ENCODE measurements at places on chromosomes 1 and 21.

DNA sequence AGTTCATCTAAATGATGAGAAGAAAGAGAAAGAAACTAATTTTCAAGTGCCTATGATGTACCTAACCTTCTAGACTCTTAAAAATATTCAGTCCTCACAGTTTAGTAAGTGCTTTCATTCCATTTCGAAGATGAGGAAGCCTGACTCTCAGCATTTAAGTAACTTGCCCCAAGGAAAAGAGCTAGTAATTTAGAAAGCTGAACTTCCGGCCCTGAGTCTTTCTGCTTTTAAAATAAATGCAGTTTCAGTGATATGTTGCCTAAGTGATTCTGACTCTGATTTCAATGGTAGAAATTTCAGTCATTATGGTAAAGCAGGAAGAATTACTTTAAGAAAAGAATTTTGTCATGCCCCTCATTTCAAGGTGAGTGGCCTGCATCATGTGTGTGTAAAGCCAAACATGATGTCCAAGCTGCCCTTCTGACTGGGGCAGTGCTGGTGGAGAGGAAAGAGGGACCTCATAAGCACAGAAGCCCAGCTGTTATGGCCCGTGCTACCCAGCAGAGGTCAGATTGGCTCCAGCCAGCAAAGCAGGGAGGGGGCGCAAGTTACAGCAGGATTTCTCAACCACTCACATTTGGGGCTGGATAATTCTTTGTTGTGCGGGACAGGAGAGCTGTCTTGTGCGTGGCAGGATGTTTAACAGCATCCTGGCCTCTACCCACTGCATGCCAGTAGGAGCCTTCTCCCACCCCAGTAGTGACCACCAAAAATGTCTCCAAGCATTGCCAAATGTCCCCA lies 10.7 kb downstream of the ATP1A4 start:
- no peak for DNase-seq

GRCh38 chr1:82390627-82391026 lies 589.9 kb downstream of the ADGRL2 start:
- no peak for DNase-seq

DNA sequence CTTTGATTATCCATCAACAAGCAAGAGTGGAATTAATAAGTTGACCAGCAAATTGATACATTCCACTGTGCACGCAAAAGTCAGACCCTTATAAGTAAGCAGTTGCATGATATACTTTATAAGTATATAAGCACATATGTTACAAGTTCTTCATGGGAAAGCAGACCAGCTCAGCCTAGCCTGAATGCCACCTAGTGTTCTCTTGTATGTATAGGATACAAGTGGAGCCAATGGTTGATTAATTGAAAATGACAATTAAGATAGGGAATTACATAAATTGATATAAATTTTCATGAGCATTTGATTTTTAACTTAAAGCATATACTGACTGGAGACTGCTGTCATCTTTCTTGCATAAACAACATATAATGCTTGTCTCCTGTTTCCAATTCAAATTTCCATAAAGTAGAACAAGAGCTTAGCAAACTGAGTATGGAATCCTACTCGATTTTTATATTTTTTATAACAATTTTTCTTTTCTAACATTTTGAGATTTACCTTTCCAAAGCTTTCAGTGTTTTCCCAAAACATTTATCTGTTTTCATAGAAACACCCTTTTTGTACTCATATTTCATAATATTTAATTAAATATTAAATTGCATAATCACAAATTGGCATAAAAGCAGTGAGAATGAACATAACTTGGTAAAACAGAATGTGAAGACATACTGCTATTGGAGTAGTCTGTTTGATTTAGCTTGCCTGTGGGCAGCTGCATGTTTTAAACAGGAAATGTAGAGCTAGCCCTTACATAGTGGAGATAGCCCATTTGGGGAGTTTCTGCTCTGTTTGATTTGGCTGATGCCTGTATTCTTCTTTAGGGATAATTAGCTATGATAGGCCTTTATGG lies 62.8 kb downstream of the MAGI3 start:
- DNase-seq: peak; percentile 40

GRCh38 chr1:97350241-97350640 lies 570.6 kb downstream of the DPYD start:
- DNase-seq: no peak

DNA sequence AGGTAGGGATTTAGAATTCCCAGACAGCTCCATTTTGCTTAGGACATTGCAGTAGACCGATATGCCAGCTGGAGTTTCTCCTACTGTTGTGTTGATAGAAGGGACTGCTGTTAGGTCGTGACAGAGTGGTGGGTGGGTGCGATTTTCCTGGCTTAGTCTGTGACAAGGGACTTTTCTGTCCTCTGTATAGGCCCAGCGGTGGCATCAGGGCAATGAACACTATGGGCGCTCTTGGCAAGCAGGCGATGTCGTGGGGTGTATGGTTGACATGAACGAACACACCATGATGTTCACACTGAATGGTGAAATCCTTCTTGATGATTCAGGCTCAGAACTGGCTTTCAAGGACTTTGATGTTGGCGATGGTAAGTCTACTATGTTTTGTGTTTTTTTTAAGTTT lies 321.8 kb downstream of the ZP4 start:
- no peak for DNase-seq

GRCh38 chr1:48859456-48859855 lies 82.8 kb upstream of the BEND5 start:
- no peak for DNase-seq

DNA sequence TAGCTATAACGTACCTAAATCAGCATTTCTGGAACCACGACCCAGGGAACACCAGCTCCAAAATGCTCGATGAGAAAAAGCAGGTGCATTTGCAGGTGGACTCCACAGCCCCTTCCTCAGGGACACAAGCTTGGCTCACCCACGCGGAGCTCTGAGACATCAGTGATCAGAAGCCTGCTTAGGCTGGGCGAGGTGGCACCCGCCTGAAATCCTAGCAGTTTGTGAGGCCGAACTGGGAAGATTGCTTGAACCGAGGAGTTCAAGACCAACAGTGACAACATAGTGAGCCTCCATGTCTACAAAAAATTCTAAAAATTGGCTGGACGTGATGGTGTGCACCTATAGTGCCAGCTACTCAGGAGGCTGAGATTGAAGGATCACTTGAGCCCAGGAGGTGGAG lies 2.5 kb upstream of the TSPEAR start:
- DNase-seq: no peak

- no peak for DNase-seq
Measured at GRCh38 chr21:15159382-15160020, 94.7 kb upstream of the NRIP1 start.

DNA sequence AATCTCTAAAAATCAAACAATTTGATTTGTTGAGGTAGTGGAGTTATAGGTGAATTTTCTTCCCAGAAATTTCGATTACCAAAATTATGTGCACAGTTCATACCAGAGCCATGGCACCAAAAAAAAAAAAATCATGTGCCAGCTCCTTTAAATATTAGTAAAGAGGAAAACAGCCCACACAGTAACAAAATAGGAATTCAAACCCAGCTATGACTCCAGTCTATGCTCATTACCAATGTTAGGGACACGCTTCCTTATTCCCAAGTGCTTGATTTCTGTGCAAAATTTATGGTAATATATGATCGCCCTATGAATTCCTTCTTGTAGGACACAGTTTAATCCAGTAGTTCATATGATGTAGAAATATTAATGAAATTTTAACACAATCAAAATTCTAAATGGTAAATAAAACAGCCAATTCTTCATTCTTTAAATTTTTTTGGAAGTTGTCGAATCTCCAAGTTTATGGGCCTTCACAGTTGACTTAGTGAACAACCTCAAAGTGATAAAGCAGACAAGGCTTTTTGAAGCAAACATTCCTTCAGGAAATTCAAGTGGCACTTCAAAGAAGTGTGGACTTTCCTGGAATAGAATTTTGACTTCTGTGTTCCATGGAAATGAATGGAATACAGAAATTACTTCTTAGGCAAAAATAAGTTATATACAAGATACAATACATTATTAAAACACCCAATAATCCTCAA lies 1.9 kb downstream of the TOR1AIP2 start:
- DNase-seq: no peak

DNA sequence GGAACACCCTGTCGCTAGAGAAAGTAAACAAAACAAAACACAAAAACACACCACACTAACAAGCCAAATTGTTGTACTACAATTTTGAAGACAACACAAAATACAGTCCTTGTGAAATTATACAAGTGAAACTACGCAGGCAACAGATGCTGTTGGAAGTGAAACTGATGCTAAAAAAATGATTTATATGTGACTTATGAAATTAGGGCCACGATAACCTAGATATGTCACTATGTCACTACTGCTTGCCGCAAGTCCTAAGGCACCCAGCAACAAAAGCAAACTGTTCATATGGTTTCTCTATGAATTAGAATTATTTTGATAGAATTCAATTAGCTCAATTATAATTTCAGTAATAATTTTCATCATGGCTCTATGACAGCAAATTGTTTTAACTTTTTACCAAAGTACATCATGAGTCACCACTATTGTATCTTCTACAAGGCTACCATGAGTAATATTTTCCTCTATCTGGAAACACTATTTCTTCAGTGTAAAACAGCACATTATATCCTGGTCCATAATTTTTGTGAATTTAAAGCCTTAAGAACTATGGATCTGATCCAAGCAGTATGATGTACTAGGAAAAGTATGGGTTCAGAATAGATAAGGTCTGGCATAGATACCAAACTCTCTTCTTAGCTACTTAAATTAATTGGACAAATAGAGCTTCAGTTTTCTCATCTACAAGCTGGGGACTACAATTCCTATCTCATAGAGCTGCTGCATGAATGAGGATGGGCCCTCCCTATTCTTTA lies 216.3 kb downstream of the COL11A1 start:
- no peak for DNase-seq

DNA sequence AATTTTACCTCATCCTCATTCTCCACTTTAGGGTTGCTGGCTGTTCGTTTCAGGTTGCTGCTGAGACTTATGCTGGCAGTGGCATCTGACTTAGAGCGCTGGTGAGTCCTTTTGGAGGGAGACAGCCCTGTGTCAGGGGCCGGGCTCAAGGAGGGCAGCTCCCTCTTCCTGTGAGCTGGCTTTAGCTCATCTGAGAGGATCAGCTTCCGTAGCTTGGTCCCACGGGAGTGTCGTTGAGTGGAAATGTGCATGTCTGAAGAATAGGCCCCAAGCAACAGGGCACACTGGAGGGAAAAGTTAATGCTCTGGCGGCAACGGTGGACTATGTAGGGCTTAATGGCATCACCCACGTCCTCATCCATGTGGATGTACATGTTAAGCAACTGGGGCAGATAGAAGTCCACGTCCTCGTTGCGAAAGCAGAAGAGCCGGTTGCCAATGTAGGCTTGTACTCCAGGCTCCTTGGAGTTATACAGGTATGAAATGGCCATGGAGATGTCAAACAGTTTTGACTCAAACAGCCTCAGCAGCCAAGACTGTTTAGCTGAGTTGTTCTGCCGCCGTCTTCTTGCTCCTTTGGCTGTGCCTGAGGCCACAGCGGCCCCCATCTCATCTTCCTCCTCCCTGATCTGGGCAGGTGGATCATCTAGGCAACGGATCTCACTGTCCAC lies 11.5 kb downstream of the PI4KB start:
- DNase-seq: no peak

GRCh38 chr1:6935361-6935883 lies 150.2 kb downstream of the CAMTA1 start:
- peak; percentile 21 for DNase-seq

GRCh38 chr1:237737448-237737847 lies 153.3 kb downstream of the ZP4 start:
- DNase-seq: no peak

DNA sequence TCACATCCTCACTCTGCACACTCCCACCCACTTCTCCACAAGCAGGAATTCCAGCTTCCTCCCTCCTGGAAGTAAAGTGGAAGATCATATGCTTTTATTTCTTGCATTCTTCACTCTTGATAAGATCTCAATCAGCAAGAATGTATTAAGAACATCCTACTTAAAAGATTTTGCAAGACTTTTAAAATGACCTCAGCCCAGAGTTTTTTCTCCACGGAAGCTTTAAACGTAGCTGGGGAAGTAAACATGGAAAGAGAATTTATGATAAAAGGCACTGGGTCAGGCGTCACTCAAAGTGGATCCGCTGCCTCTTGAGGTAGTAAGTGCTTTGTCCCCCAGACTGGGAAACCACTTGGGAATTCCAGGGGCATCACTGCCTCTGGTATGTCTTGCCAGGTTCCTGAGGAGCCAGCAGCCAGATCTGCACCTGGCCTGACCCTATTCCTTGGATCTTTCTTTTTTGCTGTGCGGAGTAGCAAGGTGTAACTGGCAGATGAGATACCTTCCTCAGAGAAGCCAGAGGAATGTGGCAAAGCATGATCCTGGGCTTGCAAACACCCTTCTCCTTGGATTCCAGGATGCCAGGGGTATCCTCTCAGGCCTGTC lies 33.9 kb downstream of the CDK18 start:
- DNase-seq: peak; percentile 3

- DNase-seq: peak; percentile 40
Measured at GRCh38 chr1:157363660-157364140, 188.6 kb downstream of the FCRL5 start.

GRCh38 chr1:15406614-15407559 lies 2.8 kb upstream of the EFHD2 start:
- DNase-seq: no peak

GRCh38 chr1:12485231-12486058 lies 132.6 kb downstream of the DHRS3 start:
- DNase-seq: no peak
